ENCODE measurements at places on chromosomes 6 and 20.

DNA sequence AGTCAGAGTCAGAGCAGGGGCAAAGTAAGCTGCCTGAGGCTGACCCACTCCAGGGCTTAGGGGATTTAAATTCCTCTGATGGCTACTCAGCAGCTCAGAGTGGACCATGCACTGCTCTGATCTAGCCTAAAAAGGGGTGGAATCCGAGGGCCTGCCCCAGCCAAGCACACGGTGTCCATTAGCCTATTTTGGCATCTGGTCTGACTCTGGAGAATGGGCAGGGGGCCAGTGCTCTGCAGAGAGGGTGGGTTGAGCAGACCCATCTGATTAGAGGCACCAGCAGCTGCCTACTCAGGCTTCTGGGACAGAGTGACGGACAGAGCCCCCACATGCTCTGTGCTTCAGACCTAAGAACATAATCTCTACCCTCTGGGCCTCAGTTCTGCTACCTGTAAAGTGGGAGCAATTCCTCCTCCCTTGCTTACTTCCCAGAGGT lies 25.9 kb upstream of the TGM2 start:
- no peak for DNase-seq

DNA sequence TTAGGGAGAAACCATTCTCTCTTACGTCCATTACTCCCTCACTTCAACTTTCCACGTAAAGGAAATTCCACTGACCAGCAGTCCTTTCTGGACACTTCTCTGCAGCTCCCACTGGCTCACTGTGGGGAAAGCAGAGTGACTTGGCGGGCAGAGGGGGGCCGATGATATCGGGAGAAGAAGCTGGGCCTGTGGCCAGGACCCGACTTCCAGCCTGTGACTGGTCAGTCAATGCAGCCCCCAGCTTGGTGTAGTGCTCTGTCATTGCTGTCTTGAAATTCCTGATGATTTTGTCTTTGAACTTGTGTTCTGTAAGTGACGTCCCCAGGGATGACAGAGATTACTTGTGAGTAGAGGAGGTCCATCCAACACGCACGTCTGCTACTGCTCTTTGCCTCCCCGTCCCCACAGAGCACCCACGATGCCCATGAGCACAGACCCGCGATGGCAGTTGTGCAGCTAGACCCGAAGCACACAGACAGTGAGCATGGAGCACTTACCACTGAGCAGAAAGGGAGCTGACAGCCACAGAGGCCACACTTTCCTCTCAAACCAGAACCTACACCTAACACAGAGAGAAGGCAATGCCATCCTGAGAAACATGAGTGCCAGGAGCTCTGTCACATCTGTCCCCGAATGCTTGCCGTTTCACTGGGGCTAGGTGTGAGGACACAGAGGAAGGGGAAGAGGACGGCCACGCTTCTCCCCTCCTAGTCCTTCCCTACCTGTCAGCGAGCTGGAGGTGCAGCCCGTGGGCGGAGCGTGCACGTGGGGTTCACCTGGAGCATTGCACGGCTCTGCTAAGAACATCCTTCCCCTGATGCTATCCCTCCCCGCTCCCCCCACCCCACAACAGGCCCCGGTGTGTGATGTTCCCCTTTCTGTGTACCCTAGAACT lies 25.7 kb downstream of the DACT2 start:
- no peak for DNase-seq

DNA sequence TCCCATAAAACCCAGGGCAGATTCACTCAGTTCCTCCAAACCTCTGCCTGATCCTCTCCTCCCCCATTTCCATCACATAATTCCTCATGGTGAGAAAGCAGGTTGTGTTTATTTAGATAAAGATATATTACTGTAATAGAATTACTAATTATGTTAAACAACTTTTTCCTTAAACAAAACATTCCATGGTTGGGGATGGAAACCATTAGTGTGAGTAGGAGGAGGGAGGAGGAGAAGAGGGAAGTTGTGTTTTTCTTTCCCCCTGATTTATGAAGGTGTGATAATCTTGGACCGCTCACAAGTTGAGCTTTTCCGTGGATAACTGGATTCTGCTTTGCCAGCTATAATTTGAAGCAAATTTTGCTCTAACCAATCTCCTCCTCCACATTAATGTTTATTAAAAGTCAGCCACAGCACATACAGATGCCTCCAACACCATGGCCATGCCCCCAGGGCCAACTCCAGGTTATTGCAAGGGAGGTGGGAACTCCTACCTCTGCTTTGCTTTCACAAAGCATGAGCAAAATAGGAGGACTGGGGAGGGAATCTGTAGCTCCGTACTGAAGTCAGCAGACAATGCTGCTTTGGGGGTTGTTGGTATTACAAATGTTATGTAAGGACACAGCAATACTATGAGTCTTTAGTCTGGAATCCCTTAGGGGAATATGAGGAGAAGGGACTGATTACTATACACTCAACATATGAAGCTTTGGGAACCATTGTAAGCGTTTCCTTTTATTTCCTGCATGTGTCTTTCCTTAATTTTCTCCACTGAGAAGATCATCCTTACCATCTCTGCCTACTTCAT lies 542.0 kb downstream of the DHX35 start:
- no peak for DNase-seq

- no peak for DNase-seq
These were observed 370.1 kb downstream of the BMP2 start for GRCh38 chr20:7137395-7138151.

DNA sequence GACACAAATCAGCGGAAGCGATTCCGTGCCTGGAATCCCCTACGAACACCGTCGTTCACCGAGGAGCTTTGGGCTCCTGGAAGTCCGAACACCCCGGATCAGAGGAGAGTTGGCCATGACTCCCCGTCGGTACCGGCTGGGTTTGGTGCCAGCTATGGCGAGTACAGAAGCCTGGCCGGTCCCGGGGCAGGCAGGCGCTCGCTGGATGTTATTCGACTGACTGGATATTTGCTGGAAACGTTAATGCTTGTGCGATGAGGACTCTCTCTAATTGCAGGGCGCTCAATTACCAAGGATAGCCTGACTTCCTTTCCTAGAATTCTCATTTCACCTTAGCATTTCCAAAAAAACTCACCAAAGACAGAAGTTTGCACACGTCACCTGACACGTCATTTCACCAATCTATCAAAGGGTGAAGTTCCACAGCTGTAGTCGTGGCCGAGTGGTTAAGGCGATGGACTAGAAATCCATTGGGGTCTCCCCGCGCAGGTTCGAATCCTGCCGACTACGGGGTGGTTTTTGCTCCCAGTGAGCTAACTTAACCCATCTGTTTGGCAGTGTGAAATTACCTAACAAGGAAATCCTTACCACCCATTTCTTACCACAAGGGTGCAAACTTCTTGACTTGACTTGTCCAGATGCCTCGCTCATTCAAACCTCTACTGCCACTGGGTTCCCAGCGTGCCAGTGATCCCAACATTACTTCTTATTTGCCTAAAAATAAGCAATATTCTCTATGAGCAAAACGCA lies 22.7 kb upstream of the ZNF184 start:
- no peak for DNase-seq

- DNase-seq, result no peak
These were observed 44.1 kb upstream of the ID1 start for GRCh38 chr20:31560746-31561598.

GRCh38 chr6:70080443-70081070 lies 214.2 kb downstream of the COL19A1 start:
- DNase-seq, result no peak

DNA sequence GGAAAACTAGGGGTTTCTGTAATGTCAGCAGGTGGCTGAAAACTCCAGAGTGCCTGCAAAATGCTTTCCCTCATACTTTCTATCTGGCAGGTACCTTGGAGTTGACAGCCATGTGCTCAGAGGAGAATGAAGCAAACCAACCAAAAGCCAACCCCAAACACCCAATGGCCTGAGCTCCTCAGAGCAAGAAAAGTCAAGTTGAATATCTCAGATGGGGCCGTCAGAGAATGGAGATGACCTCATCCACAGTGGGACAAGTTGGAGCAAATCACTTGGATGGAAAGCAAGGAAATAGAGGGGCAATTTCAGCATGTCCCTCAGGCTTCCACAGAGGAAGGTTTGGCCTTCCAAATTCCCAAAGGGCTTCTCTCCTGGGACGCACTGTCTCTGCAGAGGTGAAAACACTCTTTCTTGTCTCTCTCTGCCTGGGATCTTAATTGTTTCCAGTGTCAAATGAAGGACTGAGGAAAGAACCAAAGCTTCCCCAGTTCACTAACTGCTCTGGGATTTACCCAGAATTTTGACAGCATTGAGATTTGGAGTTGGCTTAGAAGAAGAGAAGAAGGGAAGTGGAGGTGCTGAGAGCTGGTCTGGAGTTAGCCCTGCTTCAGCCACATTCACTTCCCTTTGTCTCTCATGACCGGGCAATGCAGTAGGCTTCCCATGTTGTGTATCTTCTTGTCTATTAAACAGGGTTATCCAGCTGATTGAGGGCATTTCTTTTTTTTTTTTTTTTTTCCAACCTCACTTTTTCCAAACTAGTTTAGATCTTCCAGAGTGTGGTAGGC lies 42.2 kb downstream of the PRND start:
- DNase-seq, result no peak

DNA sequence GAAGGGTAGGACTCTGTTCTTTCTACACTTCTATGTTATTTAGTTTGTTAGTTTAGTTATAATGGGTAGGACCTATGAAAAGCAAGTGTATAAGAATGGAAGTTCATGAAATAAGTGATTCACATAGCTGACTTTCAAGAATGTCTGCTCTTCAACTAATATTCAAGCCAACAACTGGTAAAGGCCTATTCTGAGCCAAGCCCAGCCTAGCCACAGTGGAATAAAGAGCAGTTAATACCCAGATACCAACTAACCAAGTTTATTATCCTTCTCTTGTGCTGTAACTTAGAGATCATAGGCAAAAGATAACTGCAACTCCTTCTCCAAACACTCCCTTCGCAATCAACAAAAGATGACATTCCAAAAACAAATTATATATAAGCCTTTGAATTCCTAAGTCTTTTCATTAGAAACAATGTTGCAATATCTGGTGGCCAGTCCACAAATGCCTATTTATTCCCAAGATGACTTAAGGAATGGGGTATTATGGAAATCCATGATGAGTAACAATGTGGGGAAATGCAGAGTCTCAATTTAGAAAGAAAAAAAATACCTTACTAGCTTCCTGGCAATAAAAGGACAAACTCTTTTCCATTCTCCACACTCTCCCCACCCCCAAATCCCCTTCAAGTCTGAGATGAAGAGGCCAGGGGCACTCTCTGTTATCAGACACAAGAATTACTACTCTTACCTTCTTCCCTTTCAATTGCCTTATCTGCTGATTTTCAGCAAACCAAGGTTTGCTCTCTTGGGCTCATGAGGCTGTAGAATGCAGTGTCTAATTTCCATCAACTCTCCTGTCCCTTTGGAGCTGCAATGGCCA lies 27.4 kb downstream of the BTBD9 start:
- DNase-seq, result no peak

GRCh38 chr6:26514984-26515383 lies 14.9 kb downstream of the BTN1A1 start:
- DNase-seq, result no peak

GRCh38 chr20:5705827-5706226 lies 44.4 kb upstream of the SHLD1 start:
- no peak for DNase-seq

DNA sequence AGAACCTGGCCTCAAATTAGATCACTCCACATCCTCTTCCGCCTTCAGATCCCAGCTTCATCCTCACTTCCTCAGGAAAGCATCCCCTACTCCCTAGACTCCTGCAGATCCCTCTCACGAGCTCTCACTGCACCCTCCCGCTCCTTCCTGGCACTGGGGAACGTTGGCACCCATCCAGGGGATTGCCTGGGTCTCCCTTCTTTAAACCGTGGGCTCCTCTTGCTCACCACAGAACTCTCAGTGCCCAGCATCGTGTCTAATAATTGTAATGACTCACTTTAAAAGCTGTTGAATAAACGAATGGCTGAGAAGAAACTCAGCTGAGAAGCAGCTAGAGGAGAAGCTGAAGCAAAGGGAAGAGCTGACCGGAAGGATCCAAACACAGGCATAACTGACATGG lies 20.4 kb downstream of the ZC3H12D start:
- DNase-seq, result no peak
